Mesothelial cell of epicardium (in vitro differentiated cells): ENCODE measurements at places on chromosomes 11 and 22. TPM values are rescaled to one million over a fixed set of nuclear protein-coding genes. Genes with fewer than 3 reads are reported as not detected.

DNA sequence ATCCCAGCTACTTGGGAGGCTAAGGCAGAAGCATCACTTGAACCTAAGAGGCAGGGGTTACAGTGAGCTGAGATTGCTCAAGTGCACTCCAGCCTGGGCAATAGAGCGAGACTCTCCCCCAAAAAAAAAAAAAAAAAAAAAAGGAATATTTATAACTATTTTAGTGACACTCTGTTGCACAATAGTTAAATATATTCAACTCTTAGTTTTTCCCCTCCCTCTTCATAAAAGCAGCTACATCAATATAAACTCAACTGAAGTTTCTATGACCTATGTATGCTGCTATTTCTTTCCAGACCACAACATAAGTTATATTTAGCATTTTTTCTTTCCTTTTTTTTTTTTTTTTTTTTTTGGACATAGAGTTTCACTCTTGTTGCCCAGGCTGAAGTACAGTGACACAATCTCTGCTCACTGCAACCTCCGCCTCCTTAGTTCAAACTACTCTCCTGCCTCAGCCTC is 19.2 kb downstream of the CELF1 start:
- DNase-seq: no peak

NAV2 gene
- 63.1 to 69.8 TPM (median 67.7 TPM) in 3 replicates for total RNA-seq

GRCh38 chr11:124837491-124837856 is 27.8 kb upstream of the ROBO3 start:
- no peak for DNase-seq

DNA sequence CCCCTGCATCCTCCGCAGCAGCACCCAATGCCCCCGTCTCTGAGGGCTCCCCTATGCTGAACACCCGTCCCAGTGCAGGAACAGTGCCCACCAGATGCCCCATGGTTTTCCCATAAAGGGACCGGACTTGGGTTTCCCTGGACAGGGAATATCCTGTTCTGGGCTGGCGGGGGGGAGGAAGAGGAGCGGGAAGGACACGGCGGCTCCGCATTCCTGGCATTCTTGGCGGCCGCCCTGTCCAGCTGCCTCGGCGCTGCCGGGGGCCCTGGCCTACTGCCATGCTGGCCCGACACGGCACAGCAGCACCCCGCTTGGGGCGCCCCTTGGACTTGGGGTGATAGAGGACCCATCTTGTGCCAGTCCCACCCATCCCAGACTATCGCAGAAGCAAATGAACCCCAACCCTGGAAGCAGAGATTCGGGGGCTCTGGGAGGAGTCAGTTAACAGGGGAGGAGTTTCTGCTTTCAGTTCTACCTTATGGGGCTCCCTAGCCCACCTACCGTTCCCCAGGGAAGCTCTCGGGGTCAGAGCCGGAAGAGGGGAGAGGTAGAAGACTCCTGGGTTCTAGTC is 23.7 kb upstream of the CBX7 start:
- DNase-seq: peak; percentile 67

DNA sequence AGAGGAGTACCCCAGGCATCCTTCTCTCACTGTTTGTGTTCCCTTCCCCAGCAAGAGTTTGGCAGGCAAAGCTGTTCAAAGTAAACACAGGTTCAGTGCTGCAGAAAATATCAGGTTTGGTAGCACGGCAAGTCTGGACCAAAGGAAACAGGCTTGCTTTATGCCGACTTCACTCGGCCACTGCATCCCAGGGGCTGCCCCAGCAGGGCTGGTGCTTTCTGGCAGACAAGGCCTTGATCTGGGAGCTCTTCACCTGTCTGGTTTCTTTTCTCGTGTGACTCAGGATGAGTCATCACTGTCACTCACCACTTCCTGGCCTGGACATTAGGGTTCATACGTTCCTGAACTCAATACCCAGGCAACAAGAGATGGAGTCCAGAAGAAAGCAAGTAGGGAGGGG is 52.6 kb upstream of the NAV2 start:
- DNase-seq: no peak
